Stimulated activated CD4-positive, alpha-beta T cell treated with anti-CD3 and anti-CD28 coated beads, Interleukin-12 subunit alpha, Interleukin-12 subunit beta, amount 100 ng/mL, for 24 hours (primary cell): ENCODE measurements at places on chromosomes 12 and 14.

- DNase-seq, result no peak
These were observed at the start of gene GPRC5A for GRCh38 chr12:12891080-12891880. Gene GPRC5A, plus strand, starts transcription at chr12:12891562. Its CDS starts 16,688 bp downstream, at chr12:12908250.

- DNase-seq, result no peak
These were observed 291.1 kb downstream of the DIO2 start for GRCh38 chr14:79920180-79920692.

DNA sequence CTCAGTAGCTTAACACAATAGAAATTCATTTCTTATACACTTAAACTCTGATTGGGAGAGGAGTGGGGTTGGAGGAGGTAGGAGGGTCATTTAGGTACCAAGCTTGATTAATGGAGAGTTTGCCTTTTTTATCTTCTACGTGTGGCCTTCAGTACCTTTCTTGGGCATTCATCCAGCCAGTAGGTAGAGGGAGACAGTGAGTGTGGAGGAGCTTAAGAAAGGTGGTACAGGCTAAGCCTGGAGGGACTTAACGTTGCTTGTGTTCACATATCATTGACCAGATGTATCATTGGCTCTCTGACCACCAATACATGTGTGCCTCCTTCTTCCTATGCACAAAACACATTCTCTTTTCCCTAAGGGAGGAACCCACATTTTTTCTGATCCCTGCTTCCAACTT, 232.9 kb upstream of the CRY1 start:
- no peak for DNase-seq

DNA sequence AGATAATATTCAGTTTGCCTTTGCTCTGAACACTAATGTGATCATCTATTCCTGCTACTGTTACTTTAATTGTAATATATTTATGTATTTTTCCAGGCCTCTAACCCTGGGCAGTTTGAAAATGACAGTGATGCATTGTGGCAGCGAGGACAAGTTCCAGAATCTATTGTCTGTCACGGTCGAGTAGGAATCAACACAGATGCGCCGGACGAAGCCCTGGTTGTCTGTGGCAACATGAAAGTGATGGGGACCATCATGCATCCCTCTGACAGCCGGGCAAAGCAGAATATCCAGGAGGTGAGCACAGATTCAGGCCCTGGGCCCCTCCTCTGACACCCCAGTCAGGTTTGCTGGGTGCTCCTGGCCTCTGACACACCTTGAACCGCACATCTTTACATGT, 78.5 kb downstream of the MYRFL start:
- DNase-seq, result no peak

- DNase-seq, result no peak
These were observed 13.4 kb upstream of the ALDH2 start for GRCh38 chr12:111753144-111753881.

DNA sequence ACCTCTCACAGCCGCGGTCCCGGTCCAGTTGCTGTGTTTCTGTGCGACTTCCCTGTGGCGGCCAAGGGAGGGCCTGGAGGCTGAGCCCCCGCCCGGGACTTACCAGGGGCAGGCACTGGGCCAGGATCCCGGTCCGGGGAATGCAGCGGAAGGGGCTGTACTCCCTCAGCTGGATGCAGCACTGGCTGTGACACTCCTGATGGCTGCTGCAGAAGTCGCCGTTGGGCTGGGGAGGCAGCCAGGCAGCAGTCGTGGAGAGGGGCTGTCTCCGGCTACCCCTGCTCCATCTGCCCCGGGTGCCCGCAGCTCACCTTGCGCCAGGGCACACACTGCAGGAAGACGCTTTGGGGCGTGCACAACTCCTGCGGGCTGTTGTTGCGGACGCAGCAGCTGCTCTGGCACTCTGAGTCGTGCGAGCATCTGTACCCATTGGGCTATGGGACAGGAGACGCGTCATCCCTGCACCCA, 6.2 kb downstream of the LRCOL1 start:
- no peak for DNase-seq

DNA sequence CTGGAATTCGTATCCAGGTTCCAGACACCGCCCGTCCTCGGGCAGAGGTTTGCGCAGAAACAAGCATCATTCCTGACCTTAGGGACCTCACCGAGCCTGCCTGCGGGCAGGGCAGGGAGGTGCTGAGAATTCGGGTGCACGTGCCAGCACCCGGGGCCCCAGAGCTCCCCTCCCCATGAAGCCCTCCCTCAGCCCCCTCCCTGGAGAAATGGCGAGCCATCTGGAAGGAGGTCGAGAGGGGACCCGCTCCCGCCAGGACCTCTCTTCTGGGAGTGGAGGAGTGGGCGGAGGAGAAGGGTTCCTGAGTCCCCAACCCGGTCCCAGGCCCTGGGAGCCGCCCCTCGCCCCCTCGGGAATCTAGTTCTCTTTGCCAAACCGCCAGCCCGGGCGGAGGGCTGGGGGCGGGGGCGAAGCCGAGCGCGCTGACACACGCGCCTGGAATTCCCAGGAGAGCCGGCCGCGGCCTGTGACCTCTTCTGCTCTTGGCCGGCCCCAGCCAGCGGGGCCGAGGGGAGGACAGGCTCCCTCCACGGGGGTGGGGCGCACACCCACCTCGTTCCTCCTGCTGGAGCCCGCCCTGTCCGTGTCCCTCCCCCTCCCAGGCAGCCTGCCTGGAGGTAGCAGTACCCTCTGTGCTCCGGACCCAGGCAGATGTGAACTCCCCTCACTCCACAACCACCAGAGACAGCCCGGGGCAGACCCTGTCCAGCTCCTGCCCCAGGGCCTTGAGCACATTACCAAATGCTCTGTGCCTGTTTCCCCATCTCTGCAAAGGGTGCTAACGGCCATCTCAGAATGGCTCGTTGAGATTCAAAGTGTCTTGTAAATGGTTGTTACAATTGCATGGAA, 23.0 kb upstream of the GPR132 start:
- no peak for DNase-seq

DNA sequence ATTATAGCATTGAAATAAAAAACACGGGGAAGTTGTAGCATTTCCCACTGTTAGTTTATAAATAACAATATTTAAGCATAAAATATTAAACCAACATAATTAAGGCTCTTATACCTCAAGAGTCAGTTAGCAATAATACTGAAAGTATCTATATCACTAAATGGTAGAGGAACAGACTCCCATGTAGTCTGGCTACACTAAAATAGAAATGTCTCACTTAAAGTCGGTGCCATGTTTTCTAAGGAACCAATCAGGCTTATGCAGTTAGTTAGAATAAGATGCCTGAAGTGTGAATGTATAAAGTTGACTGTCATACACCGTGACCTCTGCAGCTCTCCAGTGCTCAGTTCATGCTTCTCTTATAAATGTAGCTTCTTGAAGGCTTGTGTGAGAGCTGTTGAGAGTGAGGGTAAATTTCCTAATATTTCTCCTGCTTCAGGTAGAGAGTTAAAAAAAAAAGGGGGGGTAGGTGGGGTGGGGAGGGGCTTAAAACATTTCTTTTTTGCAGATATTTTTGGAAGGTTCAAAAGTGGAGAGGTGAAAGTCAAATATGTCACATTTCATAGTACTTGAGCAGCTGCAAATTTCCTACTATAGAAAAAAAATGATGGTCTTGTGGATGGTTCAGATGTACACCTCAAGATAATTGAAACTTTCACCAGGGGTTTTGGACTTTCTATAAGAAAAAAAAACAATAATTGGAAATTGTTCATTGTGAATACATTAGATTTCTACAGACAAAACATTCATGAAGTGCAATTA, 64.5 kb downstream of the PTCSC3 start:
- DNase-seq, result no peak

- no peak for DNase-seq
These were observed 4.8 kb upstream of the KITLG start for GRCh38 chr12:88585077-88585476.

GRCh38 chr12:124333724-124334123, 38.8 kb downstream of the RFLNA start:
- DNase-seq, result no peak

DNA sequence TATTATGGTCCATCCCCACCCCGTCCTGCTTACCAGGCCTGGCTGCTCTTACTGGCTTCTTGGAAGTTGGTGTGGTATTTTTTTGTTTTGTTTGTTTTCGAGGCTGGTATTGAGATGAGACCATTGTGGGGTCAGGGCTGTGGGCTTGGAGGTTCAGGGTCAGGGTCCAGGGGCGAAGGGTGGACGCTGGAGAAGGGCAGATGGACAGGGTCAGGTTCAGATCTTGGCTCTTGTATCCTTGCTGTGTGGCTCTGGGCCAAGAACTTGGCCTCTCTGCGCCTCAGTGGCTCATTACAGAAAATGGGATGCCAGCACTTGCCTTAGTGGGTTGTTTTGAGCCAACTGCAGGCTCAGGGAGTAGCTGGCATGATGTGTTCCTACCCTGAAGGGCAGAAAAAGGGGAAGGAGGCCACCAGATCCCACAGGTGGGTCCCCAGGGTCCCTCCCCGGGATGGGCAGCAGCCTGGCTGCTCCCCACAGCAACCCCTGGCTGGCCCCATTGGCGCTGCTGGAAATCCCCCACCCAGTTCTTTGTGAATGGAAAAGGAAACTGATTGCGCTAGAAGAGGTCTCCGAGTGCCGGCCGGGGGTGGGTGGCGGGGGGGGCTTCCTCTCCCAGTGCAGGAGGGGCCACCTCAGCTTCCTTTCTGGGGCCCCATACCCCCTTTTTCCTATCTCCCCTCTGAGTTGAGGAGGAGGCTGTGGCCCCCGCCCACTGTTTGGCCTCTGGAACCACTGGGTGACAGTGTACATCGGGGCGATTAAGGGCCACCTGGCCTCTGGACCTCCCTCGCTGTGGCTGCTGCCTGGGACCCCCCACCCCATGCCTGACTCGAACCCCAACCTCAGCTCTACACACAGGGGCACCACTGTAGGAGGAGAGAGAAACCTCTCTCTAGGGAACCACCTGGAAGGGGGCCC, 25.0 kb downstream of the SH2B3 start:
- peak; percentile 34 for DNase-seq

DNA sequence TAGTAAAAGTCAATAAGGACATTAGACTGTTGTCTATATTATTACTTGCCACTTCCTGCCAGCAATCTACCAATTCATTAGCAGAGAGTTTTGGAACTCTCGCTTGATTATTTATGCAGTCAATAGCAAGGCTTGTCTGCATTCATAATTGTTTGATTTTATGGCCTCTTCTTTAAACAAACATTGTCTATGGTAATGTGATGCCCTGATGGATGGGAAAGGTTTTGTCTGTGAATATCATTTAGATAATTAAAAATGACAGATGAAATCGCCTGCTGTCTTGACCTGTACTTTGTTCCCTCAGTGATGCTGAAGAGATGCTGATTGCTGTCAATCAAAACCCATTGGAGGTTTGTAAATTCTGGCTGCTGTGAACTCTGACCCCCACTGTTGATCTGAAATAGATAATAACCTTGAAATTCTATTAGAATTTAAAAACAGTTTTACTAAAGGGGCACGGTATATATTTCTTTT, 455.3 kb downstream of the NPAS3 start:
- no peak for DNase-seq

- DNase-seq, result no peak
These were observed 18.1 kb downstream of the C12orf75 start for GRCh38 chr12:105348561-105348960.

GRCh38 chr12:131829356-131829747, 1.2 kb downstream of the MMP17 start:
- DNase-seq, result no peak

DNA sequence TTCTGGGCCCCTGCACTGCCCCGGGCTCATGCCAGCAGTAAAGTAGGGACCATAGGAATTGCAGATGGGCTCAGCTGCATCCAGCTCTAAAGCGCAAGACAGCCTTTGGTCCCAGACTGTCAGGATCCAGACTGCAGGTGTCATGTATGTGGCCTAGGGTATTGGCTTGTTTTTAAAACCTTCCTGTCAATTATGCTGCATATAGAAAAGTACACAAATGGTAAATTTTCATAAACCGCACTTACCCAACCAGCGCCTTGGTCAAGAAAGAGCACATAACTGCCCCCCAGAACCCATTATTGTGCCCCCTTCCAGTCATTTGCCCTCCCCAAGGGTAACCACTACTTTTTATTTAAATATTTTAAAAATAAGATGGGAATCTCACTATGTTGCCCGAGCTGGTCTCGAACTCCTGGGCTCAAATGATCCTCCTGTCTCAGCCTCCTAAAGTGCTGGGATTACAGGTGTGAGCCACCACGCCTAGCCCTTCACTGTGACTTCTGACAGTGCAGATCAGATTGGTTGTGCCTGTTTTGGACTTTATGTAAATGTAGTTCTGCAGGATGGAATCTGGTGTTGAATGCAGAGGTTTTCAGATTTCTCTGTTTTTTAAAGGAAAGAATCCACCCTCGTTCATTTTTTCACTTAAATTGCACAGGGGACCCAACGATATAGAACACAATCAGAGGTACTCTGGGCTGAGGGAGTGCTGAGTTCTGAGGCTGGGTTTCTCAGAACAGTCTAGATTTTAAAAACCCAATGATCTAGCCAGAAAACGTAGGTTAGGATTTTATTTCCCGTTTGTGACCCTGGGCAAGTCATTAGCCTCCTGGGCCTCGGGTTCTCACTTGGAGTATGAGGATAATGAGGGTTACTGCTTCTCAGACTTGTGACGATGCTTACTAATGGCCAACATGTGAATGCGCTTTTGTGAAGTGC, 6.7 kb downstream of the NR4A1 start:
- no peak for DNase-seq

GRCh38 chr12:38934078-38934584, 28.7 kb upstream of the CPNE8 start:
- no peak for DNase-seq

DNA sequence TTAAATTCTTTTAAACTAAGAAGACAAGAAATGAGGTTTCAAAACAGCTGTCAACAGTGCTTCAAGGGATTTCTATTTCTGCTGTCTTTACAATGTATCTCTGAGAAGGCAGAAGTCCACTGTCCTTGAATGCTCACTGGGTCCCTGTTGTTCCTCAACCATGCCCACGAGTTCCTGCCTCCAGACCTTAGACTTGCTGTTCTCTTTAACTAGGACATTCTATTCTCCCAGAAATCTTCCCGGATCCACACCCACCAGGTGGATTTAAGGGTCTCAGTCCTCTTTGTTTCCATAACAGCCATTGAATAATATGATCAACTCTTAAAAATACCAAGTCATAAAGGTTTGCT, 6.7 kb upstream of the SLC41A2 start:
- DNase-seq, result no peak

- no peak for DNase-seq
These were observed 28.8 kb upstream of the LMO3 start for GRCh38 chr12:16634786-16635185.

GRCh38 chr12:26122681-26123481, 2.0 kb downstream of the BHLHE41 start:
- peak; percentile 11 for DNase-seq

GRCh38 chr14:101596742-101597141, 35.4 kb downstream of the DIO3 start:
- no peak for DNase-seq

DNA sequence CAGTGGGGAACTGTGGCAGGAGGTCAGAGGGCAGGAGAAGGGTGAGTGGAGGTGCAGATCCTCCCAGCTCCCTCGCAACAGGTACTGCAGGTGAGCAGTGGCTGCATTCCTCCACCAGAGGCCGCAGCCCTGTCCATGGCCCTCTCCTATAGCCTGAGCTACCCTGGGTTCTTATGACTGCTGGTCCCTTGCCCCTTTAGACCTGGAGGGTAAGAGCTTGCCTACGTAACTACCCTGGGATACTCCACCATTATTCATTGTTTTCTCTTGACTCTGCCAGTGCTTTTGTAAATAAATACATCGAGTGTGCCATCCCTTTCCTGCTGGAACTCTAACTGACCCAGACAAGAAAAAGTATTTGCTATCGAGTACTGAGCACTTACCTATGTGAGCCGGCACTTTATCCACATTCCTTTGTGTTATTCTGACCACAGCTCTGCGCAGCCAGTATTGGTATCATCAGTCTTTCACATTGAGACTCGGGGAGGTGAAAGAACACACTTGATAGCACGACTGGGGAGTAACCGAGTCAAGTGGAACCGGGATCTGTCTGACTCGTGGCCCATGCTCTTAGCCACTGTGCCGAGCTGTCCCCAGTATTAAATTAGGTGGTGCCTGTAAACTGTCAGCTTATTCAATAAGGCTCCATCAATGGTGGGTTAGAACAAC, 38.5 kb downstream of the LTBP2 start:
- DNase-seq, result no peak
